ENCODE measurements at places on chromosomes 2 and 18. TPM values are rescaled to one million over a fixed set of nuclear protein-coding genes. Genes with fewer than 3 reads are reported as not detected.

DNA sequence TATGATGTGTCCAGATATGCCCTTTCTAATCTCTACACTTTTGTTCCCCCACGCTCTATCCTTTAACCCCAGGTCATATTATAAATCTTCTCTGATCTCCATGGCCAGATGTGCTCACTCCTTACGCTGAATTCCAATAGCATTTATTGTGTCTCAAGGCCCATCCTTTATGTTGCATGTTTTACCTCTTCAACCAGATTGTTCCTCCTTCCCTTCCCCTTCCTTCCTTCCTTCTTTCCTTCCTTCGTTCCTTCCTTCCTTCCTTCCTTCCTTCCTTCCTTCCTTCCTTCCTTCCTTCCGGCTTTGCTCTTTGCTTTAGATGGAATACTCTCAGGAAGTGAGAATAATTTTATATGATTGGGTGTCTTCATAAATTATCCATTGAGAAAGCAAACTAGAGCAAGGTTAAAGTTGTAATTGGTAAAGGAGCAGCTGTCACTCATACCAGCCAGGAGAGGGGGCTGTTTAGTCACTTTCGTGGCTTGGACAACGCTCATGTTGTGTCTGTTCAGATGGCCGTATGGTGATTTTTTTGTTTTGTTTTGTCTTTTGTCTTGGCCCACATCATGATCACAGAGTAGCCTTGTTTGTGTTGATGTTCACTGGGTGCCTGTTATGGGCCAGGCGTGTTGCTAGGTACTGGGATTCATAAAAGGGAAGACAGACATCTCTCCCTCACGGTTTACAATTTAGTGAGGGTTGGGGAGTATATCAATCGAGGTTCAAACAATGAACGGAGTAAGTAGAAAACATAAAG lies 68.0 kb downstream of the DAW1 start:
- DNase-seq, result no peak

DNA sequence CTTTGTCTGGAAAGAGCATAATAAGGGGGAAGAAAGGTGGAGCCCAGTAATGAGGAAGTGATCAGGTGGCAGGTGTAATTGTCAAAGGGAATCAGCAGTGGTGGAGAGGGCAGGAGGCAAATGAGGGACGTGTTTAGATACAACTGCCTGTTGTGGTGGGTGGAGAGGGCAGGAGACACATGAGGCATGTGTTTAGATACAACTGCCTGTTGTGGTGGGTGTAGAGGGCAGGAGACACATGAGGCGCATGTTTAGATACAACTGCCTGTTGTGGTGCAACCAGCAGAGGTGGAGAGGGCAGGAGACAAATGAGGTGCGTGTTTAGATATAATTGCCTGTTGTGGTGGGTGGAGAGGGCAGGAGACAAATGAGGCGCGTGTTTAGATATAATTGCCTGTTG lies 173.1 kb downstream of the ANKRD30B start:
- no peak for DNase-seq

Gene CCDC88A
- 77.1 TPM for total RNA-seq

GRCh38 chr2:18988631-18989232 lies 369.7 kb downstream of the OSR1 start:
- DNase-seq, result no peak

Gene FAM237A
- total RNA-seq, result not detected

Measured in posterior vena cava (tissue), 2 donors.